ENCODE measurements at places on chromosomes 5 and 9. TPM values are rescaled to one million over a fixed set of nuclear protein-coding genes. Genes with fewer than 3 reads are reported as not detected.

The APBA1 gene
- total RNA-seq: 1.6 TPM

GRCh38 chr5:133192716-133193115 lies 140.9 kb downstream of the HSPA4 start:
- no peak overlapping the region for H3K4me3 ChIP-seq
- no peak overlapping the region for H3K27ac ChIP-seq
- H3K36me3 ChIP-seq: no peaks in the 10 kb centered on the region
- no peak for DNase-seq

GRCh38 chr9:81387360-81388106 lies 301.8 kb downstream of the TLE1 start:
- no peaks in the 10 kb centered on the region for H3K36me3 ChIP-seq
- no peaks in the 10 kb centered on the region for H3K27me3 ChIP-seq
- peaks cover 29% of the 10 kb centered on the region for H3K4me1 ChIP-seq
- no peak overlapping the region for H3K4me3 ChIP-seq

GRCh38 chr5:68562308-68562707 lies 346.8 kb downstream of the PIK3R1 start:
- no peak overlapping the region for H3K4me3 ChIP-seq
- H3K4me1 ChIP-seq: peaks cover 10% of the 10 kb centered on the region
- no peaks in the 10 kb centered on the region for H3K27me3 ChIP-seq
- H3K36me3 ChIP-seq: no peaks in the 10 kb centered on the region
- H3K27ac ChIP-seq: no peak overlapping the region

All from esophagus squamous epithelium (tissue), 5 donors.